ENCODE measurements at places on chromosomes 12 and 14.

- DNase-seq: no peak
Observed at GRCh38 chr12:27821259-27821973, 41.4 kb upstream of the MANSC4 start.

DNA sequence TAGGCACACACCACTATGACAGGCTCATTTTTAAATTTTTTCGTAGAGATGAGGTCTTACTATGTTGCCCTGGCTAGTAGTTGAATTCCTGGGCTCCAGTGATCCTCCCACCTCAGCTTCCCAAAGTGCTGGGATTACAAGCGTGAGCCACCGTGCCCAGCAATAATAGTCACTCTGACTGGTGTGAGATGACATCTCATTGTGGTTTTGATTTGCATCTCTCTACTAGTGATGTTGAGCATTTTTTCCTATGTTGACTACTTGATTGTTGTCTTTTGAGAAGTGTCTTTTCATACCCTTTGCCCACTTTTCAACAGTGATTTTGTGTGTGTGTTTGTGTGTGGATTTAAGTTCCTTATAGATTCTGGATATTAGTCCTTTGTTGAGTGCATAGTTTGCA, 26.3 kb downstream of the ATP2A2 start:
- DNase-seq: no peak

GRCh38 chr14:41144370-41144769, 462.3 kb upstream of the LRFN5 start:
- no peak for DNase-seq

DNA sequence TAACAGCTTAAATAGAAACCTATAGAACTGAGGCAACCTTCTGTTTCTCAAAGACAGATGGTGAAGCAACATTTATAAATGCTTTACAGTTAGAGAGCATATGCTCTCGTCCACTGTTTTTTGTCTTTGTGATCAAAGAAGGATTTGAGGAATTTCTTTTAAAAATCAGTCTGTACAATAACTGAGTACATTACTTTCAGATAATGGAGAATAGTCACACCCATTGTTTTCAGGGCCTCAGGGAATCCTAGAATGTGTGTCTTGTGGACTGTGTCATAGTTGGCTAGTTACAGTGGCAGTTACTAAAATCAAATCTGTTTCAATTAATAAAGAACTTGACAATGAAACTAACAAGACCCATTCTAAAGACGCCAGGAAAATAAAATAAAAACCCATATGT, 107.9 kb downstream of the PRKCH start:
- no peak for DNase-seq

DNA sequence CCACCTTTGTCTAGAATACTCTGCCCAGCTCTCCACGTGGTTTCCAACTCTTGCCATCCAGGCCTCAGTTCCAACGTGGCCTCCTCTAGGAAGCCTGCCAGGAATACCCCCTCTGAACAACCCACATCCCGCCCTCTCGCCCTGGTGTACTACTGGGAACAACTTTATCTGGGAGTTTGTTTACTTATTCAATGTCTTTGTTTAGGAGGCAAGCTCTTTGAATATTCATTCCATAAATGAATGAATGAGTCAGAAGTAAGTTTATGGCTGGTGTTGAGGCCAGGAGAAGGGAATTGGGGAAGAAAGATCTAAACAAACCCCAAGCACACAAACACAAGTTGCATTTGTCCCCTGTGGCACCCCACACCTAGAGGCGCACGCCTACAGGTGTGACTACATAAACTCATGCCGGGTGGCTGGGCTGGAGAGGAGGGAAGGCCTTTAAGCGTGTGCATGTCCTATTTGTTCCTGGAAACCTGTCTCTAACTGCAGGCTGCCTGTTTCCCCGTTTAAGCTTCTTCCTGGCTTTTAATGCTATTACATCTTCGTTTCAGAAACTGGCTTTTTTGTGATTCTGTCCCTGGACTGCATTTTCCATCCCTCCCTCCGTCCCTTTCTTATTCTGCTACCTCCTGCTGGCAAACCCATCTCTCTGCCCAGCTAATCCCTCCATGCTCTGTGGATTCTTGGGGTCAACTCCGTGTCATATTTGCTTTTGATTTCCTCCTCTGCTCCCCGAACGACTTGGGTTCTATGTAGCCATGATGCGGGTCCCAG, 57.9 kb downstream of the FZD10 start:
- DNase-seq: no peak

DNA sequence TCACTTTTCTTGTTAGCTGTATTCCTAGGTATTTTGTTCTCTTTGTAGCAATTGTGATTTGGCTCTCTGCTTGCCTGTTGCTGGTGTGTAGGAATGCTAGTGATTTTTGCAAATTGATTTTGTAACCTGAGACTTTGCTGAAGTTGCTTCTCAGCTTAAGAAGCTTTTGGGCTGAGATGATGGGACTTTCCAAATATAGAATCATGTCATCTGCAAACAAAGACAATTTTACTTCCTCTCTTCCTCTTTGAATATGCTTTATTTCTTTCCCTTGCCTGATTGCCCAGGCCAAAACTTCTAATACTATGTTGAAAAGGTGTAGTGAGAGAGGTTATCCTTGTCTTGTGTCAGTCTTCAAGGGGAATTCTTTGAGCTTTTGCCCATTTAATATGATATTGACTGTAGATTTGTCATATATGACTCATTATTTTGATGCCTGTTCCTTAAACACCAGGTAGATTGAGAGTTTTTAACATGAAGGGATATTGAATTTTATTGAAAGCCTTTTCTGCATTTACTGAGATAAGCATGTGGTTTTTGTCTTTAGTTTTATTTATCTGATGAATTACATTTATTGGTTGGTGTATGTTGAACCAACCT, 26.7 kb downstream of the CLECL1 start:
- no peak for DNase-seq

DNA sequence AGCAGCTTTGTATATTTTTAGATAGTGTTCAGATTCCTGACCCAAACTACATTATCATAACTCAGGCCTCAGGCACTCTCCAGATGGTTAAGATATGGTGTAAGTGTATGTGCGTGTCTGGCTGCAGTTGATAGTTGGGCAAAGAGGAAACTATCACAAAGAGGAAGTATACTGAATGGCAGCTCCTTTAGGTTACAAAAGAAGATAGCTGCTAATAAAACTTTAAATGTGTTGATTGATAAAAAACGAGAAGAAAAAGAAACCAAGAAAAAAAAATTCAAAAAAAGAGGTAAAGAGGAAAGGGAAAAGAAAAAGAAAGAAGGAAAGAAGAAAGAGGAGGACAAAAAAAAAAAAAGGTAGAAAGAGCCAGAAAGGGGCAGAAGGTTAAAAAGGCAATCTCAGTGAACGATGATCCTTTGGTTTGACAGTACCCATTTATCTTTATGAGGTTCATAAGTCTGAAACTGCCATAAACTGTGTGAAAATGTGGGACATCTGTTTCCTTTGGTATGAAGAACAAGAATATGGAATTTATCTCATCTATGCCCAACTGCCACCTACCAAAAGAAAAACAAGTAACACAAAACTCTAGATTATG, 42.2 kb downstream of the TAOK3 start:
- no peak for DNase-seq

DNA sequence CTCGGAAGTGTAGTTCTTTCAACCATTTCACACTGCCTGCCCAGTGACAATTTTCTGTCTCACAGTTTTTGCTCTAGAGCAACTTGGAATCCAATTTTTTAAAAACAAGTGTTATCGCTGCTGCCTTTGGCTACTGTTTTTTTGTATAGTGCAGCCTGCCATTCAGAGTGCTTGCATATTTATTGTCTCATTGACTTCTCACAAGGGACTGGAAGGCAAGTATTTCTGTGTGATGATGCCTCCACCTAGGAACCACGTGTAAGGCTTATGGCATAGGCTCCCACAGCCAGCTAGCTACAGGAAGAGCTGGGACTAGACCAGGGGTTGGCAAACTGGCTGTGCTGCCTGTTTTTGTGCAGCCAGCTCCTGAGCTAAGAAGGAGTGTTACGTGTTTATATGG, 903 bp downstream of the PARPBP start:
- DNase-seq: no peak

- no peak for DNase-seq
Observed at GRCh38 chr12:109822951-109823411, 10.2 kb downstream of the TRPV4 start.

DNA sequence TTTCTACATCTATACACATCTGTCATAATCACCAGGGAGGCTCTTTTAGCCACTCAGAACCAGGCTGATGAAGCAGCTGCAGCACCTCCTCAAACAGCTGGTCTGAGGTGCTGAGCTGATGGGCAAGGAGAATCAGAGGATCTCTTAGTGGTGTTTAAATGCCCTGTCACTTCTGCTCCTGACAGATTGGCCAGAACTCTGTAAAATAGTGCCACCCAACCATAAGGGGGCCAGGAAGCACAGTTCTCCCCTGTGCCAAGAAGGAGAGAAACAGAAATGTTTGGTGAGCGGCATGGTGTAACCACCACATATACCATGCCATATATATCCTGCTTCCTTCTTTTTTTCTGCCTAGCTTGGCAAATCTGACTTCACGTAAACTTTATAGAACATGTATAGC, 12.8 kb downstream of the SOCS2 start:
- DNase-seq: no peak

- DNase-seq: no peak
Observed at GRCh38 chr12:571795-572531, 91.3 kb downstream of the NINJ2 start.

- no peak for DNase-seq
Observed at GRCh38 chr14:33917661-33918060, 33.2 kb downstream of the EGLN3 start.

- DNase-seq: no peak
Observed at GRCh38 chr12:116325336-116325664, 47.8 kb upstream of the MED13L start.

DNA sequence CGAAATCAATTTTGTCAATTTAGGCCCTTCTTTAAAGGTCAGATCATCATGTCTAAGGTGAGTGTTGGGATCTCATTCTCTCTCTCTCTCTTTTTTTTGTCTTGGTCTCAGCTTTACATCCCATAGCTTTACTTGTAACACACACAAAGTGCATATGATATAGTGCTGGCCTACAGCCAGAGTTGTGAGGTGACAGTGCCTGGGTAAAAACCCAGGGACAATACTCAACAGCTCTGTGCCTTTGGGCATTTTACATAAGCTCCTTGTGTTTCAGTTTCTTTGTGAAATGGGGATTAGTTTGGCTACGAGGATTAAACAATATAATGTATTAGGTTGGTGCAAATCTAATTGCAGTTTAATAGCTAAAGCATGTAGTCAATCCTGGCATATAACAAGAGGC, 40.2 kb downstream of the GRIP1 start:
- no peak for DNase-seq

- DNase-seq: no peak
Observed at GRCh38 chr12:130162267-130162666, at the start of gene FZD10. FZD10 (plus strand) TSS chr12:130162464; CDS start chr12:130162943, 479 bp downstream.

DNA sequence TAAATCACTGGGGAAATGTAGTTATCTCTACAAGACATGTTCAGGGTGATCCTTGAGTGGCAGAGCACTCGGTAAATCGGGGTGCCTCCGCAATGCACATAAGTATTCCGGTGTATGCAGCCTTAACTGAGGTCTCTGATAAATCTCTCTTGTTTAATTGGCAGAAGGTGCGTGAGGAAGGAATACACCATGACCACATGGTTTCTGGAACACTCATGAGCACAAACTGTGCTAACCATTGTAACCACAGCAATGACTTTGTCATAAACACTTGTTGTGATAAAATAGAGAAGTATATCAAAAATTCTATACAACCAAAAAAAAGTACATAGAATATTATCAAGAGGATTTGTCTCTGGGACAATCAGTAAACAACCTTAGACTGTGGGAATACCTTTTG, 146.8 kb upstream of the DIO2 start:
- no peak for DNase-seq

DNA sequence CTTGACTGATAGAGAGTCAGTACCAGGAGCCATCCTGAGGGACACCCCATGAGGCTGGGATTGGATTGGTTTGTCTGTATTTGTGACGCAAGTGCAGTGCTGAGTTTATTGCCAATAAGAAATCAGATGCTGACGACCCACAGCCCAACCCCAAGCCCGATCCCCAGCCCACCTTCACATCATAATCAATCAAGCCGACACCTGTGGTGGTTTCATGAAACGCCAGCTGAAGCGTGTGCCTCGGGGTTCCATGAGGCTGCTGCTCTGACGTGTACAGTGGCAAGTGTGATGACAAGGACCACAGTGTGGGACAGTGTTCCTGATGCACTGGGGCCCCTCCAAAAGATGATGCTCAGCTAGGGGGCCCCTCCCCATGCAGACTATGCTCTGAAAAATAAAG, 62.1 kb upstream of the C14orf180 start:
- no peak for DNase-seq

GRCh38 chr12:126830778-126831680, 1435.9 kb upstream of the TMEM132C start:
- no peak for DNase-seq

DNA sequence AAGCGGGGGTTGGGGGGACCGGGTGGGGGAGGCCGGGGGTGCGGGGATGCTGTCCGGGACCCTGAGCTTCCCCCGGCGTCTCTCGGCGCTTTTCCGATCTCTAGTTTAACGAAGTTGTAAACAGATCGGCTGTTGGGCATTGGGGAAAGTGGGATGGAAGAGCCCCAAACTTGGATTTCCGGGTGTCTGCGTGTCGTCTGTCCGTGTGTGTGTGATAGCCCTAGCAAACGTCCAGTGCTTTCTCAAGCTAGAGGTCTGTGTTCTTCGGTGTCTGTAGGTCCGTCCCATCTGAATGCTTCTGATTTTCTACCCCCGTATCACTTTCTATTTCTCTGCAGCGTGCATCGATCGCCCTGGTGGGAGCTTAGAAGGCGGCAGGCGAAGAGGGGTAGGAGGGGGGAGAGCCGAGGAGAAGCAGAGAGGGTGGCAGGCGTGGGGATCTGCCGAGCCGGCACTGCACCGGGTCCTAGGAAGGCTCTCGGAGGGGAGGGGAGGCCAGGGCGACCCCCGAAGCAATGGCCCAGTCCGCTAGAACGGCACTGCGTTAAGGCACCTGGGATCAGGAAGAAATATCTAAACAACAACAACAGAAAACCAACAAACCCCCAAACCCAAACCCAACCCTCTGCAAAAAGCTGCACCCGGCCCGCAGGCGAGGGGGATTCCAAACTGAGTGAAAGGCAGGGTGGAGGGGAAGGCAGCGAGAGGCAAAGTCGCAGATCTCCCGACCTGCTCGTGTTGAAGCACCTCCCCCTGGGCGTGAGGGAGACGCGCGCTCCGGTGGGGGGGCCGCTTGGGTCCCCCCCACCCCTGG, 1.0 kb downstream of the KCNA1 start:
- no peak for DNase-seq

- DNase-seq: no peak
Observed at GRCh38 chr14:92500491-92500941, 13.1 kb upstream of the RIN3 start.

DNA sequence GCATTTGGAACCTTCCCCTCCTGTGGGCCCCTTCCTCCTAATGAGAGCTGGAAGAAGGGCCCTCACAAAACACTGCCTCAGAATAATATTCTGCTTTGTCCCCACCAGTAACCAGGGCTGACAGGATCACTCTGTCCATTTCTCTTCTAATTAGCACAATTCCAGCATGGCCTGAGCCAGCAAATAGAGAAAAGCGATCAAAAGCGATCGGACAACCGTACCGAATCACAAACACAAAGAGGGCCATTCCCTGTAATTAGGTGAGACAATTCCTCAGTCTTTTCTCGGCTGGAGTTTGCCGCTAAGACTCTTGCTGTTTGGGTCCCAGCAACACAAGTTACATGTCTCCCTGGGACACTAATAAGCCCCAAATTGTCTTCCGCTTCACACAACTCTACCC, 35.6 kb upstream of the VSX2 start:
- no peak for DNase-seq
